Epithelial cell of esophagus (primary cell): ENCODE measurements at places on chromosomes 11 and 22.

DNA sequence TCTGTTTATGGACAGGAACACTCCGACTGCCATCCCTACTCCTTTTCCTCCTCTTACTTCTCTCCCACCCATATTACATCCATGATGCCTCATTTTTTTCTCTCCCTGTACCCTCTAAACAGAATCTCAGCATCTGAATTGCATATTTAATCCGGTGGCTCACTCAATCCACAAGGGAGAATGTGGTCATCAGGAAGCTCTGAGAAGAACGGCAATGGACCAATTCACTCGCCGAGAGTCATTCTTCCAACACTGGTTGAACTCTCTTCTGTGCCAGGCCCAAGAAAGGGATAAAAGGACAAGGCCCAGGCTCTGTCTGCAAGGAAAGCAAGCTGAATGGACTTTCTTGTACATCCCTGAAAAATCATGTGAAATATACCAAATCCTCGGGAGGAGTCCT lies 15.9 kb downstream of the MAP6 start:
- DNase-seq, result no peak

DNA sequence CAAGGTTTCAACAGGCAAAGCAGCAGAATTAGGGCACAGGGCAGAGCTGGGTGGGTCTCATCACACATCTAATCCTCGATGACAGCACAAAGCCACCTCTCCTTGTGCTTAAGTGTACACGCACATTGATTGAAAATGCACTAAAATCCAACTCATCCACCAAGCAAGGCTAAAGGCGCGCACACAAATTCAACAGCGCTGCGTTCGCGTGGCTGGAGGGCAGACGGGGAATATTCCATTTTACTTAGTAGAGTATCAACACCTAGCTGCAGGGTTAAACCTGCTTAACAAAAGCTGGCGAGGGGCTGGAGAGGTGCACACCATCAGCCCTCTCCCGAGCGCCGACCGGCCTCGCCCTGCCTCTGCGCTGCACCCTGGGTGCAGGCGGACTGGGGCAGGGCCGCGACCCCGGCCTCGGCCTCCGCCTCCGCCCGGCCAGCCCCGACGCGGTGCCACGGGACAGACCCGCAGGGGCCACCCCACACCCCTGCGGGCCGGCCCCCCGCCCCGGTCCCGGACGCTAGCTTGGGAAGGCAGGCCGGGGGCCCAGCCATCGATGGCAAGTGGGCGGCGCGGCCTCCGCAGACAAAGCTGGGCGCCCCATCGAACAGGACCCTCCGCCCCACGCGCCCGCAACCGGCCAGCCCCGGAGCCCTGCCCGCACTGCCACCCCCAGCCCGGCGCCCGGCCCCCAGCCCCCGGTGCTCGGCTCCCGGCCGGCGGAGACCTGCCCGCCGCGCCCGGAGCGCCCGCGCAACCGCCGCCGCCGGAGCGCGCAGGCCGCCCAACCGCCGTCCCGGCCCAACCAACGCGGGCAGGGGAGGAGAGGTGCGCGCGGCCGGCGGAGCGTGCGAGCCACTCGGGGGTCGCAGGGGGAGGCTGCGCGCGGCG lies 929 bp downstream of the PRDM10 start:
- peak; percentile 43 for DNase-seq

DNA sequence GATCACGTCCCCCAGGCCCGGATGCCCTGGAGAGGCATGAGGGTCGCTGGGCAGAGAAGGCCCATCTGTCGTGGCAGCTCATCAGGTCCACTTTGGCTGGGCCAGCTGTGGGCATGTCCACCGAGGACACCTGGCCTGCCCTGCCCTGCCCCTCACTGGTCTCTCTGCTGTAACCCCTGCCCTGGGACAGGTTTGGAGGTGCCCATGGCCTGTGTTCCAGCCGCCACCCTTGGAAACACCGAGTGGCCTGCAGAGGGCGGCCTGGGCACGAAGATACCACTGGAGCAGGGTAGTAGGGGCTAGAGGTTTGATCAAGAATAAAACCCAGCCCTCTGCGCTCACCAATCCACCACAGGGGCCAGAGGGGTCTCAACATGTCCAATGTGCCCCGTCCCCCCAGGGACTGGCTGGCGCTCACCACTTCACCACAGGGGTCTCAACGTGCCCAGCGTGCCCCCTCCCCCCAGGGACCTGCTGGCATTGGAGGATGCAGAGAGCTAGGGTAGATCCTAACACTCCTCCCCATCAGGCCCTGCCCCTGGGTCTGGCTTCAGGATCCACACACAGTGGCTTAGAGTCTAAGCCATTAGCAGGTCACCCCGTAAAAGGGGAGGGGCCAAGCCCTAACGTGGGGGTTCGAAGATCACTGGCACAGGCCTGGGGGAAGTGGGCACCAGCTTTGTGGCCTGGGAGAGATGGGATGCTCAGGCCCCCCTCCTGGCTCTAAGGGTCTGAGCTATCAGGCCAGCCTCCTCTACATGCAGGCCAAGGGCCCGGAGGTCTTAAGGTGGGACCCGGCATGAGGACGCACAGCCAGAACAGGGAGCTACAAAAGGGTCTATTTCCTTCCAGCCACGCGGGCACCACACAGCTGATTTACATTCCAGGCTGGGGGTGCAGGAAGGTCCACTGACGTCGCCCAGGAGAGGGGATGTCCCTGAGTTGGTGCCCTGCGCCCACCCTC lies 1.3 kb upstream of the HDAC10 start:
- DNase-seq, result peak; percentile 77

DNA sequence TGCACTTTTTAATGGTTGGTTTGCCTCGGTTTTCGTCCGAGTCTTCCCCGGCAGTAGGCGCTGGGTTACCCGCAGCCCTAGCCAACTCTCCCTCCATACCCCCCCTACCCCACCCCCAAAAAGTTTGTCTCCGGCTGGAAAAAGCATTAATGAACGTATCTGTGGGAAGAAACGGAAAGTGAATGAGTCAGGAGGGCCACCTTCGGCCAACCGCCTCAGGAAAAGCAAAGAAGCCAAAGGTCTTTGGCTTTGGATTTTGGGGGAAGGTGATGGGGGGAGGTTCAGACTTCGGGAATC lies 508 bp upstream of the FLI1 start:
- DNase-seq, result no peak

DNA sequence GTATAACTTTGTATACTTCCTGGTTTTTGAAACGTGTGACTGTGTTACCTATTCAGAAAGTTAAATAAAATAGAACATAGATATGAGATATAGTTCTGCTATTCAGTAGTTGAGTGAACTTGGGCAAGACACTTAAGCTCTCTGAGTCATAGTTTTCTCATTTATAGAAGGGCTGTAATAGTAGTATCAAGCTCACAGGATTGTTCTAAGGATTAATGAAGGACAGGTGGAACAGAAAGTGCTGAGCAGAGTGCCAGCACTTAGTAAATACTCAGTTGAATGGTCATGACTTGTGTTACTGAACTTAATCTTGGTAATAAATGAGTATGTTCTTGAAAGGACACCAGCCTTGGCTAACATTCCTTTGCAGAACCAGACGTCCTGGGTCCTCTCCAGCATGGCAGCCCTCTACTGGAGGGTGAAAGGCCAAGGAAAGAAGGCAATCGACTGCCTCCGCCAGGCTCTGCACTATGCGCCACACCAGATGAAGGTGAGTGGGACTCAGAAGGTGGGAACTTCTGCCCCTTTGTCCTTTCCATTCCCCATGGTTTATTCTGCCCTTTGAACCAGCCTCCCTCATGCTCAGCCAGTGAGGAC lies 131.2 kb downstream of the TTC17 start:
- peak; percentile 32 for DNase-seq

- no peak for DNase-seq
Observed at GRCh38 chr22:41911001-41911611, 3.8 kb downstream of the SHISA8 start.

DNA sequence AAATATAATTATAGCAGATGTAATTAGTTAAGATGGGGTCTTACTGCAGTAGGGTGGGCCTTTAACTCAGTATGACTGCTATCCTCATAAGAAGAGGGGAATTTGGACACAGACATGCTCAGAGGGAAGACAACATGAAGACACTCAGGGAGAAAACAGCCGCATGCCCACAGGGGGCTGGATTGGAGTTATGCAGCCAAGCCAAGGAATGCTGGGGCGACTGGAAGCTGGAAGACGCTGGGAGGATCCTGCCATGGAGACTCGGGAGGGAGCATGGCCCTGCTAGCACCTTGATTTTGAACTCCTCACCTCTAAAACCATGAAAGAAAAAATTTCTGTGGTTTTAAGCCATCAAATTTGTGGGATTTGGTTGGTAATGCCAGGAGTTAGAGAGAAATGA lies 40.9 kb downstream of the PANX1 start:
- no peak for DNase-seq

DNA sequence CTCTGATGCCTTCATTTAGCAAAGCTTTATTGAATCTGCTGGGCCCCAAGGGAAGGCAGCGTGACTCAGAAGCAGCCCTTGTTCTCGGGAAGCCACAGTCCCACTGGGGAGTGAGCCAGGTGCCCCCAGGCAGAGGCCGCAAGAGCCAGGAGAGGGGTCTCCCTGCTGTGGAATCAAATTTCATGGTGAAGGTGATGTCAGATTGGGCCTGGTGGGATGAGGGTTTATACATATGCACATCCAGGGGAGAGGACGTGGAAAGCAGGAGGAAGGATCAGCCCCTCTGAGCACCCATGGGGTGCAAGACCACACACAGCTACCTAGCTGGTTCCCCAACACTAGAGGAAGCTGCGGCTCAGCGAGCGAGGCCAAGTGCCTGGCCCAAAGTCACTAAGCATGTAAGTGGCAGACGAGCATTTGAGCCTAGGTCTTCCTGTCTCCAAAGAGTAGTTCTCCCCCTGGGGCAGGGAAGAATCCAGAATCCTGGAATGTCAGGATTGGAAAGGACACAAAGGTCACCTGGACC lies 2.0 kb downstream of the SYNGR1 start:
- peak; percentile 47 for DNase-seq

- no peak for DNase-seq
Observed at GRCh38 chr11:34065505-34066203, 14.1 kb downstream of the CAPRIN1 start.

DNA sequence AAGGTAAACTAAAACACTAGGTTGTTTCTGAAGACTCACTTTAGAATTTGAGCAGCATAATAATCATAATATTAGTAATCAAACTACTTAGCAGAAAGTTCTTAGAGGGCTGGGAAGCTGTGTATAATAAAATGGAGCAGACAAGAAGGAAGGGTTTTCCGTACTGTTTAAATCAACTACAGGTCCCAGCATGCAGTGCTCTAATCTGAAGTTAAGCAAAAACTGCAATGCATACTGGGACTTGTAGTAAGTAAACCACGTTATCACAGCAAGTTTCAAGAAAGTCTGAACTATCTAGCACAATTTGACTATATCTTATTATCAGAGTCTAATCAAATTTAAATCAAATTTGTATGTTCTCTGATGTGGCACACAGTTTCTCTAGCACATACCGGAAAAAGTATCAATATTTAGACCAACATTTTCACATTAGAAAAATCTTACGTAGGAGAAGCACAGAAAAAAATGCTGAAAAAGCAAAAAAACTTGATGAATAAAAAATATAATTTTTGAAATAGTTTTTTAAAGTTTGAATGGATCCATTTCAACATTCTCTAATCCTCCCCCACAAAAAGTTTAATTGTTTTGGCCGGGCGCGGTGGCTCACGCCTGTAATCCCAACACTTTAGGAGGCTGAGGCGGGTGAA lies 8.2 kb downstream of the PHF21A start:
- peak; percentile 77 for DNase-seq

DNA sequence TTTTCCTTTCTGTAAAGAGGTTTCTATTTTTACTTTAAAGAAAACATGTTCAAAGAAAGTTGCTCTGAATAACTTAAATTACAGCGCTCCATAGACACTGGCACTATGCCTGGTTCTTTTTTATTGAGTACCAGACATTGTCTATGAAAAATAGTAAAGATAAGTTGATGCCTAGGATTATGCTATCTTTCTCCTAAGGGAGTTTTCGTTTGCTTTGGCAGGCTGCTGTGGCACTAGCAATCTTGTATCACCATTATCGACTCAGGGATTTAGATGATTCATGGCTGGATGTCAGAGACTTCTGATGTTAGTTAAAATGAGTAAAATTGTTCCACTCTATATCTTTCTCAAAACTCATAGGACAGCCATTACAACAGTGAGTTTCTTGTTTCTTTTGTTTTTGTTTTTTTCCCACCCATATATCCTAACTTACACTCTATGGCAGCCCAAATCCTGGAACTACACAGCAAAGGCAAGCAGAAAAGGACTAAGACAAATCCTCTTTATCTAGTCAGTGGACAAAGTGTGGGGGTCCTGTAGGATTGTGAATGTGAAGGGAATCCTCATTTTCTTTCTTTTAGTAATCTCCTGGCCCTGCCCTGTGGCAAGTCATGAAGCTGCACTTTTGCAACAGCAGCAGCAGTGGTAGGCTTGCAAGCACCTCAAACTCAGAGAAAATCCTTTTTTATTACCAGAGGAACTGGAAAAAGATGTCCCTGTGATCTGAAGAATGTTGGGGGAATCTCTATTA lies 20.7 kb downstream of the SLN start:
- peak; percentile 19 for DNase-seq

DNA sequence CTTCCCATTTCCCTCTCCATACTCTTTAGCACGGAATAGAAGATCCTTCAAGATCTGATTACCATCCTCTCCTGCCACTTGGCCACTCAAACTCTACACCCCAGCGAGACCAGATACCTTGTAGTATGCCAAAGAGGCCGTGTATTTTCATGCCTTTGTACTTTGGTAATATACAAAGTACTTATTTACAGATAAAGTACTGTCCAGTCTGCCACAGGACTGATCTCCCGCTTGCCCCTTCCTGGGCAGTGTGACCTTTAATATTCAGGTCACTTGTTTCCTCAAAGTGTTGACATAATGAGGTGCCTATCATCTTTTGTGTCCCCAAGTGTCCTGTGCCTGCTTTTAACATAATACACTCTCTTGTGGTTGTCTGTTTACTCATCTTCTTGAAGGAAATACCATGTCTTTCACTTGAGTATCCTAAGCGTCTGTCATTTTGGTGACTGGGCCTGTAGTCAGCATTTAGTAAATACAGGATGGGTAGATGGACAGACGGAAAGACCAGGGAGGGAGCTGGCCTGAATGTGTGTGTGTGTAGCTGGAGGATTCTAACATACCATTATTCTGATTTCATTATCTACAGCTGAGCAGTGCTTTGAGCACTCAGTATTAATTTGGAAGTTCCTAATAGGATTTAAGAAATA lies 137.4 kb downstream of the NAV2 start:
- DNase-seq, result peak; percentile 17

GRCh38 chr11:121892863-121893262 lies 223.2 kb downstream of the BLID start:
- peak; percentile 70 for DNase-seq
